ENCODE measurements at places on chromosomes 7 and 10.

DNA sequence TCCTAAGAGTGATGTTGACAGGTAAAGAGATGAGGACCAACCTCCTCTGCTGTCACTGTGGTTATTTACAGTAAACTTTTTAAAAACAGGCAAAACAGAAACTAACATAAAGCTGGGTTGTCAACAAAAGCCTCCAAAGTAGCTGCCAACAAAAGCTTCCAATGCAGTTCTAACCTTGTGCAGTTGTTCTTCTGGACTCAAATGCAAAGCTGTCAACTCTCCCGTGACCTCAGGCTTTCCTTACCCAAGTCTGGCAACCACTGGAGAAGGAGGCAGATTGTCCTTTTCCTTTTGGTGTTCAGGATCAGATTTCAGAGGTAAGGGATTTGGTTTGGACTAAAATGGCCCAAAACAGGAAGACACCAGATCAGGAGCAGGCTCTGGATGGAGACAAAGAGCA is 63.1 kb downstream of the DLG5 start:
- no peak for DNase-seq

DNA sequence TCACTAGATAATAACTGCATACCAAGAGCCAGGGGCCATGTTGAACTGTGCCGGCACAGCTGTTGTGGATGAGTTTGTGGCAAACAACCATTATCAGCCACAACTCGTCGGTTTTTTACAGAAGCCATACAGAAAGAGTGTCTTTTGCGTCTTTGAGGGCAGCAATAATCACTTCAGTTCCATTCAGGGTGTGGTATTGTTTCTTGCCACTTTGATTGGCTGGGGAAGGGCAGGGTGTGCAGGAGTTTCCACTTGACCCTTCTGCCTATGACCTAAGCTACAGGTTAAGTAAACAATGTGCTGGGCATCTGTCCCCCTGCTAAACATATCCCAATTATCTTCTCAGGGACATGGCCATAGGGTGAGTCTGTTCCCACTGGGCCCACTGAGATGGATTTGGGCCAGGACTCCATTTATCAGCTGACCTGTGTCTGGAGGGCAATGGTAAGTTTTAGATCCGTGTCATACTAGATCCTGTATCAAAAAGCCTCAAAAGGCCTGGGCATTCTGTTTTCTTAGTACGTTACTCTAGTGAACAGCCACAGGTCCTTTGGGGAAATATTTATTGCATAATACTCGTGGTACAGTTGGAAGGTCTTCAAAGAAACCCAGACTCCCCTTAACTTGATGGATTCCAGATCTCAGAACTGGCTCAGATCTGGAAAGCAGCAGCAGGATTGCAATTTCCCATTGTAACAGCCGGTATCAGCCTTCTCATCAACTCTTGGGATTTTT is 15.9 kb downstream of the ZNF3 start:
- DNase-seq, result no peak

GRCh38 chr10:33833566-33833965 is 499.1 kb upstream of the NRP1 start:
- DNase-seq, result no peak

DNA sequence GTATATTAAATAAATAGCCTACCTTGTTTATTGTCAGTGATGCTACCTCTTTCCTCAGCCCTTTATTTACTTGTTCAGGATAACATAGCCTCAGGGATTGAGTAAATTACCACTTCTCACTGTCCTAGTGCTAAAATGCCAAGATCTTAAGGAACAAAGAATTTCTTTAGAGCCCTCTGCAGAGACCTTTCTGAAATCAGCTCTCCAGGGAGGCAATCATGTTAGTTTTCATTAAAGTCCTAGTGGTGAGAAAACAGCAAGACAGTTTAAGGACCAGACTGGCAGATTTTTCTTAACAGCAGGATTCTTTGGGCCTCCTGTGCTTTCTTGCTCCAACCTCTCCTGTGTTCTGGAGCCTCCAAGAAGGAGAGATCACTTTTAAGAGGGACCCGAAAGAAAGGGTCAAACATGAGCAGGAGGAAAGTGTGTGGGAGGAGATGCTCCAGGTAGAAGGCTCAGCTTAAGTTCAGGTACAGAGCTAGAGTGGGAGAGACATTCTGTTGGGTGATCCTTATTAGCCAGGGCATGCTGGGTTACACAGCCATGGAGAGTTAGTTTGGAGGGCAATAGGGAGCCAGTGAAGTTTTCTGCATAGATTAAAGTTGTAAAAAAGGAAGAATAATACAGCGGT is 1.2 kb upstream of the PLCE1 start:
- DNase-seq, result no peak

- DNase-seq, result peak; percentile 60
Observed at GRCh38 chr10:91006001-91006751, 85.3 kb upstream of the ANKRD1 start.

- no peak for DNase-seq
Observed at GRCh38 chr10:121679916-121680315, 81.7 kb upstream of the FGFR2 start.
